Stimulated activated CD4-positive, alpha-beta T cell treated with anti-CD3 and anti-CD28 coated beads, Interleukin-1b, Interleukin-23, amount 100 ng/mL, for 1 hour (primary cell): ENCODE measurements at places on chromosomes 4 and X.

DNA sequence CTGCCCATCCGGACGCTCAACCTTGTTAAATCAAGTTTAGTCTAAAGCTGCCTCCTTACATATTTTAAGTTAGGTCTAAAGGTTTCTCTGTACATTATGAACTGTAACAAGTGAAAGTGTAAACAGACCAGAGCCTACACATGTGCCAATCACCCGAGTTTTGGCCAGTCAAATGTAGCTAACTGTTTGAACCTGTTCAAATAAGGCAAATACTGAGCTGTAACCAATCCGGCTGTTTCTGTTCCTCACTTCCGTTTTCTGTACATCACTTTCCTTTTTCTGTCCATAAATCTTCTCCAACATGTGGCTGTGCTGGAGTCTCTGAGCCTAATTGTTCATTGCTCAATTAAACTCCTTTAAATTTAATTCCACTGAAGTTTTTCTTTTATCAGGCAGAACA lies 113.3 kb upstream of the SHISA3 start:
- DNase-seq: no peak

- peak; percentile 74 for DNase-seq
Measured at GRCh38 chrX:149938881-149939654, 777 bp upstream of the EOLA2 start.

DNA sequence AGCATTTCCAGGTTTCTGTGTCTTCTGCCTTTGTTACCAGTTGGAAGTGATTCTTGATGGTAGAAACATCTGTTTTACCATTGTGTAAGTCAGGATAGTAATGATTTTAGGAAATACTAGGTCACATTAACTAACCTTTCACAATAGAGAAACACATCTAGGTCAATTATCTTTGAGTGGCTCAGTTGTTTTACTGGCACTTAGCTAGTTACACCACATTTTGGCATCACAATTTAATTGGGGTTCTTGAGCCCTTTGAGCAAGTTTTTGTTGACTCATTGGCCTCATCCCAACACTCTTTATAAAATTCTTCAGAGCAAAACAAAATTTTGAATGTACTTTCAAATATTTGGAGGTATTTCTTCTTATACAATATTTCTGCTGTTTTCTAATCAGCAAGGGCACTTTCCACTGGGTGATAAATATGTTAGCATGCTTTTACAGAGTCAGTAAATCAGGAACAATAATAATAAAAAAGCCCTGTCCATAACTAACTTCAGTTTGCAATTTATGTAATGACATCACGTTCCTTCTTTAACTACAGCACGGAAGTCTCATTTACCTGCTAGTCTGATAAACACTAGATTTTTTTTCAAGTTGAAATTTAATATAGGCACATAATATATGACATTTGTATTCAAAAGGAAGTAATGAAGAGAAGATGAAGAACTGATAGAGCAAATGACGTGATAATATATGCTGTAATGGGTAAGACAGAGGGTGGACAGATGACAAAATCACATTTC lies 64.8 kb upstream of the GK2 start:
- DNase-seq: no peak

- no peak for DNase-seq
Measured at GRCh38 chr4:115323106-115323707, 209.8 kb upstream of the NDST4 start.
